ENCODE measurements at places on chromosomes 13 and 19. TPM values are rescaled to one million over a fixed set of nuclear protein-coding genes. Genes with fewer than 3 reads are reported as not detected.
A peak's percentile ranks its signal among the peaks of the same experiment; 100 is the strongest.

DNA sequence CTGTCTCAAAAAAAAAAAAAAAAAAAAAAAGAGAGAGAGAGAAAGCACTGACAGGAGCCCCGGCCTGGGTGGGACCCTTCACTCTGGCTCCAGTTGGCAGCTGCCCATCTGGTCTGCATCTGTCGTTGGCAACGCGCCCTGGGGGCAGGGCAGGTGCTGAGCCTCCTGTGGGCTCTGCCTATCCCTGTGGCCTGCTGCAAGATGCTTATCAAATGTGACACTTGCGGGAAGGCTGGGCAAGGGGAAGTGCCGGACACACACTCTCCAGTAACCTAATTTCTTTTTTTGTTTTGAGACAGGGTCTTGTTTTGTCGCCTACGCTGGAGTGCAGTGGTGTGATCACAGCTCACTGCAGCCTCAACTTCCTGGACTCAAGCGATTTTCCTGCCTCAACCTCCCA, 10.7 kb upstream of the KPTN start:
- DNase-seq = no peak

GRCh38 chr13:103099722-103100293, 33.6 kb upstream of the SLC10A2 start:
- DNase-seq = no peak

DNA sequence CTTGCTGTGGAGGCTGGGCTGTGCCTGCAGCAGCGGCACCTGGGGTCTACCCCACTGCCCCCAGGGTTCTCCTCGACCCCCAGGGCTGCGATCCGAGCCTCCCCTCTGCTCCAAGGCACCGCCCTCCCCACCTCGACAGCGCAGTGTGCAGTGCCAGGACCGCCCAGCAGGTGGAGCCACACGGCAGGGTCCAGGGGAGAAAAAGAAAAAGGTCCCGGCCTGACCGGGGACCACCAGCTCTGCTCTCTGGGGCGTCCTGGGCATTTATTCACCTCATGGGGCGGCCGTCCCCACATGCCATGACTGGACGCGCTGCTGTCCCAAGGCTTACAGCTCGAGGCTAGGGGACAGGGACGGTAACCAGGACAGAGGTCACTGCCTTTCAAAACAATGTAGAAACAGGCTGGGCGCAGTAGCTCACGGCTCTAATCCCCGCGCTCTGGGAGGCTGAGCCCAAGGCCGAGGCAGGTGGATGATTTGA, 10.6 kb downstream of the REXO1 start:
- DNase-seq = peak; percentile 52

The TUBA3C gene
- not detected for polyA plus RNA-seq

Data from CD8-positive, alpha-beta memory T cell (primary cell).